ENCODE measurements at places on chromosomes 3 and 15.
A peak's percentile ranks its signal among the peaks of the same experiment; 100 is the strongest.

DNA sequence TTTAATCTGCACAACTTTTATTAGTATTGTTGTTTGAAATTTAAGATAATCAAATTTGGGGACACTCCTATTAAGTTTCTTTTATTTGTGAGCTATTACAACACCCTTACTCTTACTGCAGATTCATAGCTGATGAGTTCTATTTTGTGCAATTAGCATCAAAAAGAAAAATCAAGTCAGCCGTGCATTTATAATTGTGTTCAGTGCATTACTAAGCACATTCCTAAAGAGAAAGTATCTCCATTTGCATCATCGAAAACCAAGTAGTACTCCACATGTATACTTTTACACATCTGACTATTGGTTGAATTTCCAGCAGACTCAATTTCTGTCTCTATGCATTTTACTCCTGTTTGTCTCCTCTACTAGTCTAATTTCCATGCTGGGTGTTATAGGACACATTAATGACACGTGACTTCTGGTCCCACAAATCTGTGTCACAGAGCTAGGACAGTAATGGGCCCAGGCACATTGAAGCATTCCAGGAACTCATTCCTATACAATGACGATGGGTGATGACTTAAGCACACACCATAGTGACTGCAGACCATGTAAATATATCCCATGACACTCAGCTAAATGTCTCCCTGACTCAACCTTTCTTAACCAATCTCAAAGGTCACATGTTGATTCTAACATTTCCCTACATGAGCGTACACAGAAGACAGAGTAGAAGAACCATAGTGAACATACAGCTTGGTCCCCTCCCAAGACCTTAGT lies 477.5 kb downstream of the LPP start:
- no peak for DNase-seq

- no peak for DNase-seq
Measured at GRCh38 chr3:97983933-97984491, 11.8 kb upstream of the RIOX2 start.

GRCh38 chr3:111737047-111737705 lies 121.9 kb upstream of the PHLDB2 start:
- no peak for DNase-seq

DNA sequence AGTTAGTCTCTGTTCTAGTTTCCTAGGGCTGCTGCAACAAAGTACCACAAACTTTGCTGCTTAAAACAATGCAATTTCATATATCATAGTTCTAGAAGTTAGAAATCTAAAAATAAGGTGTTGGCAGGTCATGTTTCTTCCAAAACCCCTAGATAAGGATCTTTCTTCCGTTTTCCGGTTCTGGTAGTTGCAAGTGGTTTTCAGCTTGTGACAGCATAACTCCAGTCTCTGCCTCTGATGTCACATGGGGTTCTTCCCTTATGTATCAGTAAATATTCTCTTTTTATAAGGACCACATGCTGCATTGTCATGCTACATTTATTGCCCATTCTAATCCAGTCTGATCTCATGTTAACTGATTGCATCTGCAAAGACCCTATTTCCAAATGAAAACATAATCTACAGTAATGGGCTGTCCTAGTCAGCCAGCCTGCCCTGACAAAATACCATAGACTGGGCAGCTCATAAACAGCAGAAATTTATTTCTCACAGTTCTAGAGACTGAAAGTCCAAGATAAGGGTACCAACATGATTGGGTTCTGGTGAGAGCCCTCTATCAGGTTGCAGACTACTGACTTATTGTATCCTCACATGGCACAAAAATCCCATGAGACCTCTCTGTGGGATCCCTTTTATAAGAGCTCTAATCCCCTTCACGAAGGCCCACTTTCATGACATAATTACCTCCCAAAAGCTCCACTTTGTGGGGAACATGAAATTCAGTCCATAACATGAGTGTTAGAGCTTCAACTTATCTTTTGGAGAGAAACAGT lies 642.0 kb upstream of the NAALADL2 start:
- no peak for DNase-seq

GRCh38 chr3:16545413-16546185 lies 32.1 kb upstream of the RFTN1 start:
- DNase-seq: no peak

GRCh38 chr3:42685363-42685881 lies at the start of gene KLHL40:
Gene KLHL40 (plus strand): TSS chr3:42685537. CDS start chr3:42685619, 82 bp downstream.
- DNase-seq: no peak

DNA sequence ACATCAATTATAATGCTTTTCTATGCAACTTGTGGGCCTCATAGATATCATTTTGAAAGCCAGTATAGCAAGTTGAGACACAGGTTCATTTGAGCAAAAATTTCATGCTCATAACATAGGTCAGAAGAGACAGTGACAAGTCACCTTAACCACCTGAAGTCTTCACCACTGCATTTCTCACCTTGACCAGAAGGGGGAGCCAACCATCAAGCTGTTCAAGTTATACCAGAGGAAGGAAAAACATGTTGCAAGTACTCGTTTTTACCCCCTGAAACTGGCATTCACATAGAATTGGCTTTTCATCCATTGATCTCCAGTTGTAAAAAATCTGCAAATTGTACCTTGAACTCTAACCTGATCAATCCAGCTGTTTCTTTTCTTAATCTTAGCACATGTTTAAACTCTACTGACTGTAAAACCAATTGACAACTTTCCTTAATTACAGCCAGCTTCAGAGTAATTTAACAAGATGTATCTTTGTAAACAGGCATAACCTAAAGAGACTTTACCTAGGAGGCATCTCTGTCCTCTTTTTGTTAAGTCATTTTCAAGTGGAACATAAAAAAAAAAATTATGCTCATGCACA lies 1.4 kb downstream of the LMOD3 start:
- DNase-seq: peak; percentile 81

DNA sequence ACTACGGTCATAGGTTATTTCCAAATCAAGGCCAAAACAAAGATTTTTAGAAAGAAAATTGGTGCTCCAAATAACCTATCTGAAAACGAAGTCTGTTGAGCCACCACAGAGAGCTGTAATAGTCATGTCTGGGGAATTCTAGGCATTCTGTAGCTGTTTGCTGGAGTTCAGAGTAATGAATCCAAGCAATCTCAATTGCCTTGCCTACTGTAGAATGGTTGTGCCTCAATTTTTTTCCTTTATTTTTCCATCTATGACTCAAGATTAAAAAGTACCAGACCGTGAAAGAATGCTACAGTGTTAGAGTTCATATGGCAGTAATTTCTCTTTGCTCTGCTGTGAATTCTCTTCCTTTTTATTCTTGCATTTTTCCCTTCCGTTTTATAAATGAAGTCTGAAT lies 1007.2 kb upstream of the ALCAM start:
- DNase-seq: no peak

GRCh38 chr15:52559575-52559974 lies 9.3 kb downstream of the ARPP19 start:
- peak; percentile 43 for DNase-seq

DNA sequence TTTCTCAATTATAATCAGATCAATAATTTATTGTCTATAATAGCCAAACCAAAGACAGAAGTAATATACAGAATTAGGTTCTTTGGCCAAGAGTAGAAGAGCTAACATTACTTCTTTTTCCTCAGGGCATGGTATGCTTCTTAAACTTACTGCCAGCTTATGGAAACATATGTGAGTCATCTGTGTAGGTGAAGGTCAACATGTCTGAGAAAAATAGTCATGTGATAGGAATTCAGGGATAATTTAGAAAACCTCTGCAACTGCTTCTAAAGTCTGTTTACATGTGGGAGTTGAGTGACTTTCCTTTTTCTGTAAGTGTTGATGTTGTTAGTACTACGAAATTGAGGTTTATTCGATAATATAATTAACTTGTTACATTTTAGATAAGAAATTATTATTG lies 19.2 kb upstream of the MAP6D1 start:
- no peak for DNase-seq

DNA sequence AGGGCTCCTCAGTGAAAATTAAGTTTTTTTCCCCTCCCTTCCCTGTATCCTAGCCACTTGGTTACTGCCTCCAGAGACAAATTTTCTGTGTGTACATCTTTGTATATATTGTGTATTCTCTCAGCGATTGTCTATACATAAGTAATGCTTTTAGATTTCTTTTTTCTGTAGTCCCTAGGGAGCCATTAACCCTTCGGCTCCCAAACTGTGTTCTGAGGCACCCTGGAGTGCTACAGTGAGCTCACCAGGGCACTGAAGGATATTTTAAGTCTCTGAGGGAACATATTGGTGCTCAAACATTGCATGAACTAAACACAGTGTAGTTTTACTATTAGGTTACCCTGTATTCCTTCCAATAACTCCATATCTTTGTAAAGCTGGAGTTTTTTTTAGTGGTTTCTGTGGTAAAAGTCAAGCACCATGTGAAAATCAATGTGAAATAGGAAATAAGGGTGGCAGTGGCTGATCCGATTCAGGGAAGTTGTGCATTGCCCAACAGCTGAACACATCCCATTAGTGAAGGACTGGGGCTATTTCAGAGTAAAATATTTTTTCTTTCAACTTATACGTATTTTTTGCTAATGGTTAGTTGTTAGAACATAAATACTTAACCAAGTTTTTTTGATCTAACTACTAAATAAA lies 43.0 kb downstream of the USP13 start:
- no peak for DNase-seq

DNA sequence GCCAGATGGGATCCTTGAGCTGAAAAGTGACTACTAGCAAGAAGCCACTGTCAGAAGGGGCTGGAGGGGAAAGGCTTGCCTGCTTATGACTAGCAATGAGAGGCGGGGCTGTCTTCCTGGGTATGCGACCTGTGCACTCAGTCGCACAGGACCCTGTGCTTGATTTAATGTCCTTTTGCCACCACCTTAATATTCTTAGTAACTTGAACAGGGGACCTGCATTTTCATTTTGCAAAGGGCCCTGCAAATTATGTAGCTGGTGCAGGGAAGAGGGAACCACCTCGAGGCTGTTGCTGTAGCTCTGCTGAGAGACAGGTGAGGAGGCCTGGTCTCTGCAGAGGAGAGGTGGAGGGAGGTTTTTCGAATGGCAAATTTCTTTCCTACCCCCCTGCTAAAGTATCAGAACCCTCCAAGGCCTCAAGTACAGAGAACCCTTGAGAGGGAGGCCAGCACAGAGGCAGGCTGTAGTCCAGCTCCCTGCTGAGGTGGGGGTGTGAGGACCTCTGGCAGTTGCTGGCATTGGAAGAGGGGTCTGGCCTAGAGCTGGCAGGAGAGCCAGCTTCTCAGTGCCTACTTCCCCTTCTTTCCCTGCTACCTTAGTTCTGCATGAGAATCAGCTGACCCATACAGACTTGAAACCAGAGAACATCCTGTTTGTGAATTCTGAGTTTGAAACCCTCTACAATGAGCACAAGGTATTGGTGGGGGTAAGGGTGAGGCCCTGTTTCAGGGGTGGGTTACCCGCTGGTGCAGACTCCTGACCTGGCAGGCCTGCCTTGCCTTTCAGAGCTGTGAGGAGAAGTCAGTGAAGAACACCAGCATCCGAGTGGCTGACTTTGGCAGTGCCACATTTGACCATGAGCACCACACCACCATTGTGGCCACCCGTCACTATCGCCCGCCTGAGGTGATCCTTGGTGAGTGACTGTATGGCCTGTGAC lies 11.4 kb downstream of the CLK3 start:
- DNase-seq: no peak

DNA sequence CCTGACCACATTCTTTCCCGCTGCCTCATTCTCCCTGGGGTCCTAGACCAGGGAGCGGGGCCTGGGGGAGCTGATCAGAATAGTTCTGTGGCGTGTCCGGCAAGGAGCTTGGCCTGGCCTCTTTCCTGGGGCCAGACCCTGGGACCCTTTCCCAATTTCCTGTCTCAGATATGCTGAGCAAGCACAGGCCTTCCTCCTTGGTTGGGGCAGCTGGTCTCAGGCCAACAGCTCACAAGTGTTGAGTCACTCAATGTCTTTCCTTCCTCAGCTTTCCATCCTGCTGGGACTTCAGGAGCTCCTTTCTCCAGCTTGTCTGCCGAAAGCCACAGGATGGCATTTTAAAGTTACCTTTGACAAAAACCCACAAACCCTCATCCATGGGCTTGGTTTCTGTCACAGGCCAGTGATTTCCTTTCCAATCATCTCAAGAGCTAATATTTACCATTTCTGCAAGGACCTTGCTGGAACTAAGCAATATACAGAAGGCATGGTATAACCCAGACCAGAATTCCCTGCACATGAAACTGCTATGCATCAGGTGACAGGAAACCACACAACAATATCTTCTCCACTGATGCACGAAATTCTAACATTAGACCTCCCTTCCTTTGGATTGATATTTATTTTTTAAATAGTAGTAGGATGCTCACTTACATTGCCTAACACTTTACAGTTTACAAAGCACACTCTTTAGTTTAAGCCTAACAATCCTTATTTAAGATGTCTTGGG lies 19.5 kb upstream of the TIMP4 start:
- DNase-seq: no peak

GRCh38 chr3:113802795-113803455 lies 35.7 kb upstream of the GRAMD1C start:
- no peak for DNase-seq

DNA sequence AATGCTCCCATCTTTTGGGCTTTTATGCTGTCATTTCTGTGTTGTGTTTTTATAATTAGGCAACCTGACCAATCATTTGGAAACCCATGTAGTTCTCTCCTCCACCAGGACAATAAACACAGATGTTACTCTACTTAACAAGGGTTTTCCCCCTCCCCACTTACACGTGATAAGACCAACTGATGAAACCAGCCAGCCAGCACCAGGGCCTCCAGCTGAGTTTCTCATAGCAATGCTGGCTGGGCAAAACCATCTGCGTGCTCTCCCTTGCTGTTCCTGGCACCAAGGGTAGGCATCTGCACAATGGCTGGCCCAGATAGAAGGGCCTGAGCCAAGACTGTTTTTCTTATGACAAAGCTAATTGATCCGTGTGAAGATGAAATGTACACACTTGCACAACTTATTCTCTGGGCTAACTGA lies 310.4 kb downstream of the PLCL2 start:
- peak; percentile 1 for DNase-seq

- no peak for DNase-seq
Measured at GRCh38 chr3:32457971-32458471, 44.6 kb downstream of the CMTM6 start.

DNA sequence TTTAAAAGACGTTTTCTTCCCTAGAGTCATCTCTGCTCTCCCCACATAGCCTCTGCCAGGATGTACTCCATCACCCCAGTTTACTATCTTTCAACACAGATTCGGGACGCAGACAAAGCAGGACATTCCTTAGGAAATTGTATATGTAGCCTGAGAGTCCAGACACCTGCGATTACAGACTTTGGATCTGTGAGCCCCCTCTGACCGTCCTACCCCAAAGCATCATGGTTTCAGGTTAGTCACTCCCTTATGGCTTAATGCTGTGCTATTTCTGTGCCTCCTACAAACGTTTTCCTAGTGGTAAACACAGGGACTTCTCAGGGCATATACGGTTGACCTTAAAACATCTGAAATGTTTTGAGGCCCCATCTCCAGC lies 234.0 kb upstream of the BHLHE40 start:
- DNase-seq: no peak

DNA sequence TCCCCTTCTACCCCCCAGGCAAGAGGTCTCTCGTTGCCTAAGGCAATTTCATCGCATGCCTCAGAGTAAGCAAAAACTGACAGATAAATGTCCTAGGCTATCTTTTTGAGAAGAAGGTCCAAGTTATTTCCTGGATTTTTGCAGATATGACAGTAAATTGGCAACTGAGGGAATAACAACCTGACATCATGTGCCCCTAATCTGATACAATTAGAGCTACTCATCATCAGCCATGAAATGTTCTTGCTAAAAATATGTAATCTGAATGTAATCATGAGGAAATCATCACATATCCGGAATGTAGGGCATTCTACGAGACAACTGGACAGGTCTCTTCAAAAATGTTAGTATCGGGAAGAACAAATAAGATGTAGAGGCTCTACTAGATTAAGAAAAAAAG lies 44.1 kb downstream of the TNIK start:
- no peak for DNase-seq

Data from stimulated activated CD4-positive, alpha-beta T cell treated with anti-CD3 and anti-CD28 coated beads, Interleukin-15, amount 100 ng/mL, for 48 hours (primary cell).